ENCODE measurements at places on chromosomes 1 and 21.

- DNase-seq = no peak
Measured at GRCh38 chr1:4980211-4980610, 325.8 kb downstream of the AJAP1 start.

GRCh38 chr1:205518661-205519540 lies 14.4 kb downstream of the CDK18 start:
- no peak for DNase-seq

- no peak for DNase-seq
Measured at GRCh38 chr21:28798798-28799197, 193.9 kb downstream of the LTN1 start.

DNA sequence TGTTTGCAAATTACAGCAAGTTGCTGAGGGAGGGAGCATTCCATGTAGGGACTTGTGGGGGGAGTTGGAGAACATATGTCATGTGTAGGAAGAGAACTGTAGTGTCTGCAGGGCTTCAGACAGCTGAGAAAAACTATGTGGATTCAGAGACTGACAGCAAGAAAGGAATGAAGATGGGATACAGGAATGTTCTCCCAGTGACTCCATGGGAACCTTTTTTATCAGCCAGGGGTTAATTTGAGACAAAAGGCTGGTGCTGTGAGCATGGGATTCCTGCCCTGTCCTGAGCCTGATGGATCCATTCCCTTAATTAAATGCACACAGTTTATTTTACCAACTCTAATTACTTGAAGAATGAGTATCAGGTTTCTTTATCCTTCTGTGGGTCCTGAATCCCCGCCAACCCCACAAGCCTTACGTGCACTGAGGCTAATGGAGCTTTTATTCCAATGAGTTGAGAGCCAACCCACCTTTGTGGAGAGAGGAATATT lies 26.5 kb upstream of the PLXNA2 start:
- no peak for DNase-seq

DNA sequence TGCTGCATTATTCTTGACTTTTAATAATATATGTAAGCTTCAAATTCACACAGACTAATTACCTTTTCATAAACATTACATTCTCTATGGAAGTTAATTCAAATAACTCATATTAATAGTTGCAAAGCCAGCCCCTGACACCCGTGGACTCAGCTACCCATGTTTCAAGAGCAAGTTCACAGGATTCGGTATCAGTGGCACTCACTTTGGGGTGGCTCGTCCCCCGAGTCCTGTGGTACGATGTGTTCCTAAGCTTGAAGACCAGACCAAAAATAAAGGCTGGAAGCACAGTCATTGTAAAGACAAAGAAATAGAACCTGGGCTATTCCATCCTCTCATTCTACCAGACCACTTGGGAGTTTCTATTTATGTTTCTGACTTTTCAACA lies 70.9 kb downstream of the ITPKB start:
- DNase-seq = no peak

- no peak for DNase-seq
Measured at GRCh38 chr21:43939443-43940328, 72.4 kb upstream of the TRAPPC10 start.

- DNase-seq = no peak
Measured at GRCh38 chr1:34137411-34137810, 27.6 kb downstream of the CSMD2 start.

DNA sequence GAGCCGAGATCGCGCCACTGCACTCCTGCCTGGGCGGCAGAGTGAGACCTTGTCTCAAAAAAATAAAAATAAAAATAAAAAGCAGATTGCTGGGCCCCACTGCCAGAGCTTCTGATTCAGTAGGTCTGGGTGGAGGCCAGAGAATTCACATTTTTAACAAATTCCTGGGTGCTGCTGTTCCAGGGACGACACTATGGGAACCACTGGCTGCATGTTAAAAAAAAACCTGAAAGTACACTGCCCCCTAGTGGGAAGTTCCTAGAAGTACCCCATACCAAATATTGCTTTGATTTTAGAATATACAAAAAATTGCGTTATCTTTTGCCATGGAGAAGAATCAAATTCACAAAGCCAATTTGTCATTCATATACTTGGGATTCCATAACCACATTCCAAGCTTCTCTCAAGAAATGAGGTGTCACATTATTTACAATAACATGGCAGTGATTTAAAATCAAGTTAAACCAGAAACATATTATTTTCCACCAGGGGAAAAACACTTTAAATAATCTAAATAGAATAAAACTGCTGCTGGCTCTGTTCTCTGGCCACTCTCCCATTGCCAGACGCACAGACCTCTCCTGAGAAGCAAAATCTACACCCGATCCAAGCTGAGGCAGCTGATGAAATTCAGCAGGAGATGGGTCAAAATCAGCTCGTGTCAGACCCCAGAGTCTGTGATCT lies 27.4 kb downstream of the SYF2 start:
- peak; percentile 72 for DNase-seq

GRCh38 chr1:222106377-222106776 lies 364.5 kb upstream of the DUSP10 start:
- DNase-seq = no peak

Measured in hematopoietic multipotent progenitor cell treated with erythropoietin and hydrocortisone succinate and interleukin-3 and kit ligand, for 15 days (in vitro differentiated cells).